ENCODE measurements at places on chromosomes 2 and 18.

GRCh38 chr18:45019469-45019868 is 338.8 kb downstream of the SETBP1 start:
- DNase-seq, result no peak

DNA sequence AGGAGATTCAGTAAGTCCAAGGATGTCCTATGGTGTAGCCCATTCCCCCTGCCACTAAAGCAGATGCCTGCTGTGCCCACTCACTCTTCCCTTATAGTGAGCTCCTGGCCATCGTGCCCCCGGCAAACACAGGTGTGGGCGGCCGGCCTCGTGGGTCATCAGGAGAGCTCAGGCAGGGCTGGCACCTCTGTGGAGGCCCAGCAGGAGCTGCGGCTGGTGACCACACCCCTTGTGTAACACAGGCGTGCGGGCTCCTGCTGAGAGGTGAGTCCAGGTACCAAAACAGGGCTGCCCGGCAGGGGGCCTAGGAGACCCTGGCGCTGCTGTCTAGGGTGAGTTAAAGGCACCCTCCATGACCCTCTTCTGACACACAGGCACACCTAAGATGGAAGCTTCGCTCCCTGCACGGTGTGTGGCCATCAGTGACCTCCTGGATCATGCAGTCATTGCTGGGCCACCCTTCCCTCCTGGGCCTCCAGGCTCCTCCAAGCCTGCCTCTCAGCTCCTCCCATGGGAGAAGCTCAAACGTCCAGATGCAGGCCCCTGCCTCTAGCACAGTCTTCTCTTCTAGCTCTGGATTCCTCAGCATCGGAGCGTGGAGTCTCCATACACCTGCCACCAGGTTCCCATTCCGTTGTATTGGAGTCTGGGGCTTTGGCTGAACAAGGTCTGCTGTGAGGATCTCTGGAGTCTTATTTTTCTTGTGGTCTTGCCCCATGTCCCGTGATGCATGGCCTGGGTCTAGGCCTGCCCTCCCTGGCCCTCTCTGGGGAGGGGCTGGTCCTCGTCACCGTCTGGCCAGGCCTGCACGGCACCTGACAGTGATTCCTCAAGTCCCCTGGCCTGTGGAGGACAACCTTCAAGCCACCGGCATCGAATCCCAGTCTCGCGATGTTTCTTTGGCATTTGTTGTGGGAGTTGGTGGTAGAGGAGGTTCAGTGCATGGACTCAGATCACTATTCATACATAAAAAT is 246.9 kb downstream of the ACKR3 start:
- no peak for DNase-seq

DNA sequence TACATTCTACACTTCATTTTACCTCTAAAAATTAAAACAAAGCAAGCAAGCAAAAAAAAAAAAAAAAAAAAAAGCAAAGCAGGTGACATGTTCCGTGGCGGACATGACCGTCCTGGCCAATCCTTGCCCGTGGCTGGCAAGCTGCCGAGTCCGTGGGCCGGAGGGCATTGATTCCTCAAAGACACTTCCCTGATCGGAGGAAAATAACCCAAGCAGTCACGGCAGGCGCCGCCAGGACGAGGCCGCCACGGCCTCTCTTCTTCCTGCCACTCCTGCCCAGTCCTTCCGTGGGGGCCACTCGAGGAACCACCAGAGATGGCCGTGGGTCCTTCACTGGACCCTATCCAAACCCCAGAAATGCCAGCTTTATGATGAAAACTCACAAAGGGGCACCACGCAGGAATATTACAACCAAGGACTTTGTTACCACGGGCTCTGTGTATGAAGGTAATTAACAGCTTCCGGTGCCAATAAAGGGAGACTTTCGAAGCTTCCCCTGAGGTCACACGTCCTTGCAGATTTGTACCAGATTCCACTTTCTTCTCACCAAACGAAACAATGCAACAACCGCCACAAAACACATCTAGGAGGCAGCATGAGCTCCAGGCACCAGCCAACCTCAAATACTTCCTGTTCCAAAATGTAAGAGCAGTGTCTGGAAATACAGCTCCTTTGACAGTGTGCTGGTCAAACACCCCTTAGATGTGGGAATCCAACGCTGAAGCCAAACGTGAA is 170.3 kb downstream of the HDAC4 start:
- no peak for DNase-seq

DNA sequence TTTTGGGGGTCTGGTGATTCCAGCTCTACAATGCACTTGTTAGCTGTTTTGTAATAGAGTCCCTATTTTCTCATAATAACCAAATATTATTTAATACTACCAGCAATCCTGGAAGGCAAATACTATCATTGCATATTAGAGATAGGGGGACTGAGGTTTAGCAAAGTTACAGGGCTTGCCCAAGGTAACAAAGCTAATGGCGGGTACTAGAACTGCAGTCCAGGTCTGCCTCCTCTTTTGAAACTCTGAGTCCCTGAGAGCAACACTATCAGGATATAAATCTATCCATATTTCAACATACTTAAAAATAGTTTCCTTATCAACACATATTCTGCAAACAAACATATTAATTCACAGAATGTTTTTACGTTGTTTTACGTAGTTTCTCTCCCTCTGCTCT is 235.5 kb upstream of the ACVR2A start:
- no peak for DNase-seq

DNA sequence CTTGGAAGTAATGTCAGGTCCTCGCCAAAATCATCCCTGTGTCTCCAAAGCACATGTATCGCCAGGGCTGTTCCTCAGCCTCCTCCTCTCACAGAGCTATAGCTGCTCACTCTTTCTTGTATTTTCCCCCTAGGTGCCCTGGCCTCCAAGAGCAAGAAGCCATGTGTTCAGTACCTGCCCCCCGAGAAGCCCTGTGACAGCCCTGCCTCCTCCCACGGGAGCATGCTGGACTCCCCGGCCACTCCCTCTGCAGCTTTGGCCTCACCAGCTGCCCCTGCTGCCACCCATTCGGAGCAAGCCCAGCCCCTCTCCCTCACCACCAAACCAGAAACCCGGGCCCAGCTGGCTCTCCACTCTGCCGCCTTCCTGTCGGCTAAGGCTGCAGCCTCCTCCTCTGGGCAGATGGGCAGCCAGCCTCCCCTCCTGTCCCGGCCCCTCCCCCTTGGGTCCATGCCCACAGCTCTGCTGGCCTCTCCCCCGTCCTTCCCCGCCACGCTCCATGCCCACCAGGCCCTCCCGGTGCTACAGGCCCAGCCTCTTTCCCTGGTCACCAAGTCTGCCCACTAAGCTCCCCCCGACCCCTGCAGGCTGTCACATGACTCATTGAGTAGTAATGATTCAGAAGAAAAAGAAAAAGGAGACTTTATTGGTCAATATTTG is 18.8 kb downstream of the TGOLN2 start:
- no peak for DNase-seq

- no peak for DNase-seq
Measured at GRCh38 chr2:136696438-136696837, 68.9 kb upstream of the THSD7B start.

- DNase-seq, result no peak
Measured at GRCh38 chr2:95208106-95208505, 785 bp downstream of the ZNF892 start.

DNA sequence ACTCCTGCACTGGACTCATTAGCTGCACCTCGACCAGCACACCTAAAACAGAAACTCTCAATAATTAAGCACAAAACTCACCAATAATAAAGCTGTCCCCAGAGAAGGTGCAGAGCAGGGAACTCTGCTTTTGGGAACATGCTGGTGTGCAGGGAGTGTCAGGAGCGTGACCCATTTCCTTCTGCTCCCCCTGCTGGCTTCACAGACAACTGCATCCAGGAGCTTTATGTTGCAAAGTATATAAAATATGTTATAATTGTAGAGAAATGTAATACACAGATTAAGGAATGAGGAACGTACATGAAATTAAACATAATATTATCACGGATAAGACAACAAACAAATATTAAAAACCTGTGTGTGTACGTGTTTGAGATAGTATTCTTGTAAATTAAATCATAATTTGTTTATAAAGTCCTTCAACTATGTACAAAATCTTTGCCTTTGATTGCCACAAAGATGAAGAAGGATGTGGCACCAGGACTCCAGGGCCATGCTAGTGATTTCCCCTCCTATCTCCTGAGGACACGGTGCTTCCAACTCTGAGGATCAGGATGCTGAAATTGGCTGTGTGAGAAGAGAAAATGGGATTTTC is 68.6 kb upstream of the MAL start:
- DNase-seq, result no peak

DNA sequence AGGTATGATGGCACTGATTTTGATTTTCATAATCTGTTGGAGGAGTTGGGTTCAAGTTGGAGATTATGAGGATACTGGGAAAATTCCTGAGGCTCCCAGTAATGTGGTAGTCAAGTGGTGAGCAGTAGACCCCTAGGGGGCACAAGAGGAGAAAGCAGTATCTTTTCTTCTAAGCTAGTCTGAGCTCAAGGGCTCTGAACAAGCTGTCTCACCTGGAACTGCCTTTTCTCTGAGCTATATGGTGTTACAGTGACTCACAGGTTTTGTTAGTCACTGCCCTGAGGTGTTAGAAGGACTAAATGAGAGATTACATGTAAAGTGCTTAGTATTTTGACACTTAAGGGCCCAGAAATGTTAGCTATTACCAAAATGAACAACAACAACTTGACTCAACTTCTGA is 42.2 kb downstream of the CD302 start:
- no peak for DNase-seq

GRCh38 chr2:102677244-102678215 is 58.2 kb downstream of the SLC9A2 start:
- no peak for DNase-seq

GRCh38 chr2:25453199-25453905 is 111.6 kb upstream of the DNMT3A start:
- no peak for DNase-seq

GRCh38 chr2:231692847-231693246 is 15.5 kb upstream of the PTMA start:
- no peak for DNase-seq

DNA sequence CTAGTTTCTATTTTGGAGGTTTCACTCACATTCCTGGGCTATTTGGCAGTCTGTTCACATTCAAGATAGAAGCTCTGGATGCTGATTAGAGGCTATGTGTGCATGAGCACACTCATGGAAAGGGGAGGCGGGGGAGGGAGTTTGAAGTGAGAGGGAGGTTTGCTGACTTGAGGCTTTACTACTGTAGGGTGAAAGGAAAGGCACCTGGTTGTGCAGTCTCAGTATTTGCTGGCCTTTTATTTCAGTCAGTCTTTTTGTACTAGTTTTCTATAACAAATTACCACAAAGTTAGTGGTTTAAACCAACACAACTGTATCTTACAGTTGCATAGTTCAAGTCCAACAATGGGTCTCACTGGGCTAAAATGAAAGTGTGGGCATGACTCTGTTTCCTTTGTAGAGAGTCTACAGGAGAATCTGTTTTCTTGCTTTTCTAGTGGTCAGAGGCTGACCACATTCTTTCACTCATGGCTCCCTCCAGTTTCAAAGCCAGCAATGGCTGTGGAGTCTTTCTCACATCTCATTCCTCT is 47.7 kb upstream of the NR4A2 start:
- DNase-seq, result no peak

GRCh38 chr2:239283961-239284795 is 116.6 kb downstream of the HDAC4 start:
- DNase-seq, result no peak

- DNase-seq, result no peak
Measured at GRCh38 chr18:45684341-45685115, 39.5 kb upstream of the SLC14A1 start.

GRCh38 chr2:8850845-8851487 is 13.6 kb upstream of the KIDINS220 start:
- DNase-seq, result no peak

GRCh38 chr2:26892133-26892532 is 44.2 kb downstream of the DPYSL5 start:
- no peak for DNase-seq

DNA sequence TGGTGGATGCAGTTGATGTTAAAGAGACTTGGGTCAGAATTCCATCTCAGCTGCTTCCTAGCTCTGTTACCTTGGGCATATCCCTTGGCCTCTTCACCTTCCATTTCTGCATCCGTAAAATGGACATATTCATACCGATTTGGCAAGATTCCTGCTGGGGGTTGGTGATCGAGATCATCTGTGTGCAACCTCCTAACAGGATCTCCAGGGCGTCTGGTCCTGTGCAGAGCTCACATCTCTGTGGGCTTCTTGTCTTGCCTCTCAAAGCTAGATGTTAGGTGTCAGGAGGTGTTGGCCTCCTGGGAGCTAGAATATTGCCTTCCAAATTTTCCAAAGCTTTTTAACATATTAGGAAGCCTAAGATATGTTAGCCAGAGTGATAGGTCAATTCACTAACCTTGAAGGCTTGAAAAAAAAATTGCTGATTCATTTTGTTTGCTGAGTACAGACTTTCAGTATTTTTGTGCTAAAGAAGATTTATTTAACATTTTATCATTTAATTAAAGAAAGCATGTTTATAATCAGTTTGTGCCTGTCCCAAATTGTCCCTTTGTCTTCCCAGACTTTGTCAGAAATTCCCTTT is 69.7 kb upstream of the ZNF516 start:
- DNase-seq, result no peak

- DNase-seq, result no peak
Measured at GRCh38 chr2:24080701-24081100, 3.9 kb downstream of the TP53I3 start.

DNA sequence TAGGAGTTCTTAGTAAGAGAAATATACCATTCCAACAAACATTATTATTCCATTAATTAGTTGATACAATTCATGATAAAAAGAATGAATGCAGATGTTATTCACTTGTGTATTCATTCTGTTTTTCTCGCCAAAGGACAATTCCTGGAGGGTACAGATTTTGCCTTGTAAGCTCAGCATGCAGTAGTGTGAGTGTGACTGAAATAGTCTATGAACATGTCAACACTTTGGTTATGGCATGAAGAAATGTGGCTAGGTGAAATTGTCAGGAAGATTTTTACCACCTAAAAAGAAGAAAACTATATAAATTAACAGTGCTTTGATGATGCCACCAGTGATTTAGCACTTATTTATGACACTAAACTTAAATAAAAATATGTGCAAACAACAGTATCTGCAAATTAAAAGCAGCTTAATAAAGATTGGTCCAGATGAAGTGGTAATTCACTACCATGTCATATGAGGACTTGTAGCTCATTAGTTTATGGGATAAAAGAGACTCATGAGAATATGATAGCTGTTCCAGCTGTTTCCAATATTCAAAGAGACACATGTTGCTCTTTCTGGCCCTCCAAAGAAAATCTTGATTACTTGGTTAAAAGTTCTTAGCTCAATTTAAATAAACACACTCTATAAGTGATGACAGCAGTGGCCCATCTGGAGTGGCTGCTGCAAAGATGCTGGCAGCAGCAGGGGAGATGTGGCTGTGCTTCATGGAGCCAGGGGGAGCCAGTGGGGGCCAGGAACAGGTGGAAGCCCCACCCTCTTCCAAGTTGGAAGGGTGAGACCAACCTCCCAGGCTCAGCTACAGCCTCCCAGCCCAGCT is 165.0 kb downstream of the CDH19 start:
- DNase-seq, result no peak

DNA sequence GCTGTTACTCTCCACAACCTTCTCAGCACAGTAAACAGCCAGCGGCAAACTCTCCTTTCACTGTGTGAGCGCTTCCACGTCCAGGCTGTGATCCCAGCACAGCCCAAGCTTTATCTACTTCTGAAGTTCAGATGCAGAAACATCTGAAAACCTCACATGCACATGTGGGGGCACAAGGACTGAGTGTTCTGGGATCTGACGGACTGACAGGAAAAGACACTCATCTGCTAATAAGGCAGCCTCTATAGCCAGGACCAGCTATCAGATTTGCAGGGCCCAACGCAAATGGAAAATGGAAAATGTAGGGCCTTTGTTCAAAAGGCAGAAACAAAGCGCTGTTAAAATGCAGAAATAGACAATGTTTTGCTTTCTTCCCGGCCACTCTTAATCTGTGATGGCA is 133.8 kb upstream of the ARHGAP28 start:
- no peak for DNase-seq

- no peak for DNase-seq
Measured at GRCh38 chr18:45774065-45774521, 50.1 kb downstream of the SLC14A1 start.
